ENCODE measurements at places on chromosomes 4 and X. TPM values are rescaled to one million over a fixed set of nuclear protein-coding genes. Genes with fewer than 3 reads are reported as not detected.

Gene GUCY1B1
- polyA plus RNA-seq: 0.38 TPM

Gene SGMS2
- polyA plus RNA-seq: 0.04 TPM

Gene DGKK
- not detected for polyA plus RNA-seq

Gene ENAM
- polyA plus RNA-seq: not detected

Gene PRDM8
- polyA plus RNA-seq: 0.19 TPM

Gene OTUD6A
- polyA plus RNA-seq: not detected

Gene HTN1
- not detected for polyA plus RNA-seq

Gene TMPRSS11A
- polyA plus RNA-seq: not detected

Gene TMEM185A
- 12.2 TPM for polyA plus RNA-seq

Gene SPANXC
- not detected for polyA plus RNA-seq

- DNase-seq: peak; percentile 86
These were observed 5.4 kb upstream of the SH3BP2 start for GRCh38 chr4:2787230-2788100.

DNA sequence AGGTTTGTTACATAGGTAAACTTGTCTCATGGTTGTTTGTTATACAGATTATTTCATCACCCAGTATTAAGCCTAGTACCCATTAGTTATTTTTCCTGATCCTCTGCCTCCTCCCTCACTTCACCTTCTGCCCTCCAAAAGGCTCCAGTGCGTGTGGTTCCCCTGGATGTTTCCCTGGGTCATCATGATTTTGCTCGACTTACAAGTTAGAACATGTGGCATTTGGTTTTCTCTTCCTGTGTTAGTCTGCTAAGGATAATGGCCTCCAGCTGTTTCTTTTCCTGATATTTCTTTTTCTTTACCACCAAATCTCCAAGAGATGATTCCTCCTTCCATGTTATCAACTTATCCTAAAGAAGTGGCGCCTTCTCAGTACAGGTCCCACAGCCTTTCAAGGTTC is 543.1 kb upstream of the ADGRL3 start:
- DNase-seq: no peak

GRCh38 chr4:3711183-3712111 is 54.7 kb upstream of the ADRA2C start:
- no peak for DNase-seq

DNA sequence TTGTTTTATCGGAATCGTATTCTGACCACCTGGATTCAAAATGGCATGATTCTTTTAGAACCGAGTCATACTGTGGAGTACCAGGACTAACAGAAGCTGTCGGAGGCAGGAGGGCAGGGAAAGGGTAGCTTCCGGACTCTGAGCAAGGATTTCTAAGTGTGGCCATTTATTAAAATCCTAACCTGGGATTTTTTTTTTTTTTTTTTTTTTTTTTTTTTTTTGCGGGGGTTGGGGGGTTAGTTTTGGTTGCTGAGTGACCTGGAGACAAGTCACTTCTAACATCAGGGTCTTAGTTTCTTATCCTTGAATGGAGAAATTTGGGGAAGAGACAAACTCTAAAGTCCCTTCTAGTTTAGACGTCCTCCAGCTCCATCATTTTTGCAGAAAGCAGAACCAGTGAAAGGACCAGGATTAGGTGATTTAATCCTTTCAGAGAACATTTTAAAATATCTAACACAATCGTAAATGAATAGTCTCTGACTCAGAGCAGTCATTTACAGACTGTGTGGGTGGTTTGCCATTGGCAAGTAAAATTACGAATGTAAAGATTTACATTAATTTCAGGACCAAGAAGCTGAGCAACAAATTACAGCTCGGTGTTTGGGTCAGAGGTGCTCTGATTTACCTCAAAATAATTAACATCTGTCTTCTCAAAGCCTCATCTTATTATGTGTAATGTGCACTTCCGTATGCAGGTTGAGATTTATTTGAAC is 7.3 kb downstream of the SLC25A5 start:
- DNase-seq: no peak

GRCh38 chr4:94135701-94136100 is 72.0 kb upstream of the SMARCAD1 start:
- no peak for DNase-seq

- no peak for DNase-seq
These were observed 20.6 kb upstream of the KIAA0232 start for GRCh38 chr4:6761649-6762615.

GRCh38 chrX:55778322-55778721 is 60.8 kb downstream of the RRAGB start:
- no peak for DNase-seq

GRCh38 chr4:112585977-112586736 is 50.6 kb downstream of the ZGRF1 start:
- no peak for DNase-seq
